ENCODE measurements at places on chromosomes 16 and 17.

GRCh38 chr16:2092866-2093265 is 42.8 kb downstream of the PKD1 start:
- DNase-seq: no peak

GRCh38 chr17:40139566-40140058 is 725 bp upstream of the CASC3 start:
- DNase-seq: no peak

- peak; percentile 38 for DNase-seq
Measured at GRCh38 chr17:6473128-6473767, 29.0 kb downstream of the PIMREG start.

DNA sequence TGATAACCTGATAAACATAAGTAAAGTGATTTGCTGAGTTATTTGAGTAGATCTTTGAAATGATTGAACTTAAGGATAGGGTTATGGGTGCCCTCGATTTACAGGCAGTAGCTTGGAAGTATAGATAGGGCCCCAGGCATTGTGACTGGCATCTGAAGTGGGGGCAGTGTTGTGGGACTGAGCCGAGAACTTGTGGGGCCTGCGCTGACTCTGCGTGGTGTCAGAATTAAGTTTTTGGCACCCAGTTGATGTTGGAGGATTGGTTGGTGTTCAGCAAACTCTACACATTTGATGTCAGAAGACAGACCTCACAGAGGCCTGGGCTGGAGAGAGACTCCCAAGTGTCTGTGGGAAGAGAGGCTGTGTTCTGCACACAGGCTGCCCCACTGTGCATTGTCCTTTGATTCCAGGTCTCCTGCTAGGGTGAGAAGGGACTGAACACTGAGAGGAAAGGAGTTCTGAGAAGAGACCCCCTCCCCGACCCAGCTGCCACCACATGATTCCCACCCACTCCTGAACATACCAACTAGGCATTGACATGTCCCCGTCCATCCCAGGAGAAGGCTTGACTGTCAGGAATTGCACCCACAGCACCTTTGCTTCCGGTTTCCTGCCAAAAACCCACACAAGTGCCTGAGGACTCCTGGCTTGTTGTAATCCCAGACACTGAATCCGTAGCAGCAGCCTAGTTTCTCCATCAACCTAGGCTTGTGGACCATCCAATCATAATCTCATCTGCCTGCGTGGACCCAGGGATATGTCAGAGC is 4.5 kb downstream of the ZNF267 start:
- DNase-seq: no peak

- DNase-seq: no peak
Measured at GRCh38 chr17:28514561-28515002, 8.4 kb downstream of the FOXN1 start.

- no peak for DNase-seq
Measured at GRCh38 chr17:76326306-76326705, 18.2 kb upstream of the QRICH2 start.

GRCh38 chr16:79902351-79902750 is 301.8 kb upstream of the MAF start:
- DNase-seq: no peak

DNA sequence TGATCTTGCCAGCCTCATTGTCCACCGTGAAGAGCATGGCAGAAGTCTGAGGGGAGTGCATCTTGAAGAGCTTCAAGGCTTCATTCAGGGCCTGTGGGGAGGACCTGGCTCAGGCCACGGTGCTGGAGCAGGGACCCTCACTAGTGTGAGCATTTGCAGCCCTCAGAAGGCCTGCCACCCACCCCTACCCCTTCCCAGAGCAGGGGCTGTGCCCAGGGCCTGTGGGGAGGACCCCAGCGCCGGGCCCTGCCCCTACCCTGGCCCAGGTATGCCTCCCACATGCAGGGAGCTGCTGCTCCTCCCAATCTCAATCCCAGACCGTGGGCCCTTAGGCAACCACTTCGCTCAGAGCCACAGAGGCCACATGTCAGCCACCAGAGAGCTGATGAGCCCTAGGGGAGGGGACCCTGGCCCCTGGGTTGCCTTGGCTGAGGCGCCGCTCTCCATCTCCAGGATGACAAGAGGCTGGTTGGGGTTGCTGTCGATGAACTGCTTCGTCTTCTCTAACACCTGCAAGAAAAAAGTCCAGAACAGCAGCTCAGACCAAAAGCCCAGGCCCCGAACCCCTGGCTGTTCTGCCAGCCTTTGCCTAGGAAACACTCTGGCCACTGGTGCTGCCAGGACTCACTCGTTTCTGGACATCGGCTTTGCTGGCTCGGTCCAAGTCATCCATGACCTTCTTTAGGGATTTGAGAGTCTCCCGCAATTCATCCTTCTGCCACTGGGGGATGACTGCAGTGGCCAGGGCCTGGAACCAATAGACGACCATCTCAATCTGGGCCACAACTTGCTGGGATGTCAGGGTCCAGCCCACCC is 1.8 kb upstream of the EXOSC6 start:
- no peak for DNase-seq

GRCh38 chr17:48004983-48005382 is 32.6 kb downstream of the COPZ2 start:
- no peak for DNase-seq

GRCh38 chr16:47359478-47359877 is 101.4 kb downstream of the ITFG1 start:
- no peak for DNase-seq

- no peak for DNase-seq
Measured at GRCh38 chr16:15754821-15755534, 101.8 kb downstream of the MYH11 start.

GRCh38 chr17:76142585-76143041 is 1.6 kb upstream of the FOXJ1 start:
- DNase-seq: no peak

DNA sequence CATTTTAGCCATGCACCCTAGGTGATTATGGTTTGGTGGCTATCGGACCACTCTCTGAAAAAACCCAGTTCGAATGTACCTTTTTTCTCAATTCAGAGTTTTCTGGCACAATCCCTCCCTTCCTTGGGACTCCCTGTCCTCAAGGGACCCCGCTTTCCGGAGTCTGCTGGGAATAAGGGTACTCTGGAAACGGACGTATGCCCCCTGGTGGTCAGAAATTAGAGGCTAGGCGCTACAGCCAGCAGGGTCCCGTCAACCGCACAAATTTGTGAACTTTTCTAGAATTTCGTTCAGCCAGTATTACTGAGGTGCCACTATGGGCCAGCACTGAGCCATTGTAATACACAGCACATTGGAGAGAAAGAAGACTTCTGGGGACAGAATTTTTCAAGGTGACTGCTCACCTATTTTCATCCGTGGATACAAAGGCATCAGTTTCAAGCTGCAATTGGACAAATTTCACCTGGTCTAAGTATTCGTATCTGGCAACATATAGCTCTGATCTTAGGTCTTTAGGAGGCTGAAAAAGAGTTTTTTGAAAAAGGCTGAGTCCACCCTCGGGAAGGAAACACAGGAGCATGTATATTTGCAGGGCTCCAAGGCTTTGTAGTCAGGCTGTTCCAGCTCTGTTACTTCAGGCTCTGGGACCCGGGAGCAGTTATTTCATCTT is 27.1 kb upstream of the CRYBA1 start:
- peak; percentile 47 for DNase-seq

DNA sequence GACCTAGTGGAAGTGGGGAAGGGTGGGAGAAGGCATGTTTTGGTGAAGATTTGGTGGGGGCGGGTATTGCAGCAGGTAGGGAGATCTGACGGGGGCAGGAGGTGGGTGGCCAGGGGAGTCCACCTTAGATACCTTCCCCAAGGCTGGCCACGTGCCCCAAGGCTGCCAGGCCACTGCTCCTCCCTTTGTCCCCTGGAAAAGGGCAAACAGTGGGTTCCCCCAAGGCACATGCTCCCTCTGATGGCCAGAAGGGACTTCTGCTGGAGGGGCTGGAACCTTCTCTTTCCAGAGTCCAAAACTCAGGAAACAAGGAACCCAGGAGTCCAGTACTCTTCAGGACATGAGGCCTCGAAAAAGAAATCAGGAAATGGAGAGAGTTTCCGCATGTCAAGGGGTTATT is 6.2 kb upstream of the PSMD3 start:
- DNase-seq: no peak

- no peak for DNase-seq
Measured at GRCh38 chr16:58243528-58244004, 45.7 kb upstream of the CSNK2A2 start.

GRCh38 chr17:33233811-33234177 is 59.3 kb downstream of the ASIC2 start:
- DNase-seq: no peak

- DNase-seq: no peak
Measured at GRCh38 chr17:79162012-79162963, 87.7 kb downstream of the ENGASE start.

DNA sequence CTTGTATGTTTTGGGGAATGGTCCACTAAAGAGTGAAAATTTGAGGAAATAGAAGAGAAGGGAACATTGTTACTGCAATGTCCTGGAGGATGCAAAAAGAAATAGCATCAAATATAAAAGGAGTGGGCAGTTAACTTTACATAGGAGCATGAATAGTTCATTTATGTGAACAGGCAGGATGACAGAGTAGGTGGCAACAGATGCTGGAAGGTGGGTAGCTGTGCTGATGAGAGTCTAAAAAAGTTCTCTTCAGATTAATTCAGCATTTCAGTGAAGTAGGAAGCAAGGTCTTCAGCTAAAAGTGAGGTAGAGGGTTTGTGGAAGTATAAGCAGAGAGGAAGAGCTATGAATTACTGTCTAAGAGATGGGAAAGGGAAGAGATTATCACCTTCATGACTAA is 276.5 kb downstream of the KIF2B start:
- DNase-seq: no peak

- DNase-seq: no peak
Measured at GRCh38 chr16:35210681-35211433, 1751.4 kb downstream of the TP53TG3F start.

- DNase-seq: peak; percentile 16
Measured at GRCh38 chr17:51119415-51120356, 982 bp downstream of the SPAG9 start.

GRCh38 chr17:71963351-71963750 is 157.5 kb upstream of the SOX9 start:
- no peak for DNase-seq

DNA sequence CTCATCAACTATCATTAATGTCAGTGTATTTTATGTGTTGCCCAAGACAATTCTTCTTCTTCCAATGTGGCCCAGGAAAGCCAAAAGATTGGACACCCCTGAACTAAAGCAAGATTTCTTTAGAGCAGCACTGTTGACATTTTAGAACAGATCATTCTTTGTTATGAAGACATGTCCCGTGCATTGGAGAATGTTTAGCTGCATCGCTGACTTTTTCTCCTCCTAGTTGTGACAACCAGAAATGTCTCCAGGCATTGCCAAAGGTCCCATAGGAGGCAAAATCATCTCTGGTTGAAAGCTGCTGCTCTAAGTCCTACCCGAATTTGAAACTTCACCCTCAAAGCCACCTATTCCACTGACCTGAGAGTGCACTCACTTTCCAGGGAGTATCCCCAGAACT is 62.7 kb upstream of the IRX6 start:
- DNase-seq: no peak

DNA sequence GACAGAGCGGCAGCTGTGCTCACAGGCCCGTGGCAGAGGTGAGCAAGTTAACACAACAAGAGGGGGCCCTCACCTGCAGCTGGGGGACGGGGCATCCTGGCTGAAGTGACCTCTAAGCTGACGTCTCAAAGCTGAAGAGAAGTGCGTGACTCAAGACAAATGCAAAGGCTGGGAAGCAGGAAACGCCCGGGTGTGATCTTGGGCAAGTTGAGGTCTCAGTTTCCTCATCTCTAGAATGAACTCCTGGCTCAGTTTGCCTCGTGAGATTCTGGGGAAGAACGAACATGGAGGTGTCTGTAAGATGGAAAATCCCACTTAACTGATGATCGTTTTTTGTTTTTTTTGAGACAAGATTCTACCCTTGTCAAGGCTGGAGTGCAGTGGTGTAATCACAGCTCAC is 40.1 kb upstream of the C1QL1 start:
- no peak for DNase-seq

DNA sequence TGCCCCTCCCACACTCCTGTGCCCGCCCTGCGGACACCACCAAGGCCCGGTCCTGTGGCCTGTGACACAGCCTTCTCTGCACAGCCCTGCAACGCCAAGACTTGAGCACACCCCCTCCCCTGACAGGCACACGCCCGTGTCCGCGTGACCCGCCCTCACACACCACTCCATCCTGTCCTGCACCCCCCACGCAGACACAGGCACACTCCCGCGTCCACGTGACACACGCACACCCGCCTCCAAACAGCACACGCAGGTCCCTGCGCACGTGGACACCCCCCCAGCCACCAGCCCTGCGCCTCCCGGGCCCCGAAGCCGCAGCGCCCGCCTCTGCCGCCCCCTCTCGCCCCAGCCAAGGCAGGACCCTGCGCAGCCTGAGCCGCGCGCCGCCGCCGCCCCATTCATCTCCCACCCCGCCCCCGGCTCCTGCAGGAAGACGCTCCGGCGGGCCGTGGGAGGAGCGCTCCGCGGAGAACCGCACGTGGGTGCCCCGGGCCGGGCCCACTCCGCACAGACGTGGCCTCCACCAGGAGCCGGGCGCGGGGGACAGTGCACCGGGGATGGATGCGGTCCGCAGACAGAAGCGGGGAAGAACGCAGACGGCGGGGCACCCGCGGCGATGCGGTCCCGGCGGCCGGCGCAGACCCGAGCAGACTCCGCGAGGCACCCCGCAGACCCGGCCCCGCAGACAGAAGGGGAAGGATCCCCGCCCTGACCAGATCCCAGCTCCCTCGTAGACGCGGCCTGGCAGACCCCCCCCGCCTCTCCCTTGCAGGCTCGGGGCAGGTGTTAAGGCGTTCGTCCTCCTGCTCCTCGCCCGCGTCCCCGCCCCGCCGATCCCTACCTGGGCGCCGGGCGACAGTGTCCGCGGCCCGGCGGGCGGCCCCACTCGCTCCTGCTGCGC is 506 bp downstream of the CAMKK1 start:
- peak; percentile 46 for DNase-seq

- DNase-seq: no peak
Measured at GRCh38 chr17:41537990-41538389, 9.9 kb upstream of the KRT19 start.

DNA sequence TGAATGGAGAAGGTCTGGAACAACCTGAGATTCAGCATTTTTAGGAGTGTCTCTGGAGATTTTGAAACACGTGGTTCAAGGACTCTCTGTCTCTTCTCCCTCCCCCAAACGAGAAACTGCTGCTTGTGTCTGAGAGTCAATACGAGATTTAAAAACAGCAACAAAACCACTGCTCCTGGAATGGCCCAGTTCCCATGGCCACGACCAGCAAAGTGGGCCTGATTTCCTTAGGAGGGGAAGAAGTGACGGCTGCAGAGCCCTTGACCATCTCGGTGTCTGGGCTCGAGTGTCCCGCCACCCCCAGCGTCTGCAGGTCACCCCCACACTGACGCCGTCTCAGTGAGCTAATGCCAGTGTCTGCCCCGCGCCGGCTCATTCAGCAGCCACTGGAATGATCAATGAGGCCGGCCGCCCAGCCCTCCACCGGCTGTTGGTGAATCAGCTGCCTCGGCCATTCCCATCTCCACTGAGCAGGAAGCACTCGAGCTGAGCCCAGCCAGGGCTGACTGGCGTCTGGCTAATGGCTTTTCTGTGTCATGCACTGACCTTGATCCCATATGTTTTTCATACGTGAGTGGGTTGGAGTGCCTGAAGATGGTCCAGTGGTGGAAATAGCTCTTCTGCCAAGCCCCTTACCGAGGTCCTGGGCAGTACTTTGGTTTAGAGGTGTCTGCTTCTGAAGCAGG is 151.8 kb downstream of the PITPNC1 start:
- no peak for DNase-seq
